Fibroblast of upper back skin (primary cell): ENCODE measurements at places on chromosomes 6 and 20.

DNA sequence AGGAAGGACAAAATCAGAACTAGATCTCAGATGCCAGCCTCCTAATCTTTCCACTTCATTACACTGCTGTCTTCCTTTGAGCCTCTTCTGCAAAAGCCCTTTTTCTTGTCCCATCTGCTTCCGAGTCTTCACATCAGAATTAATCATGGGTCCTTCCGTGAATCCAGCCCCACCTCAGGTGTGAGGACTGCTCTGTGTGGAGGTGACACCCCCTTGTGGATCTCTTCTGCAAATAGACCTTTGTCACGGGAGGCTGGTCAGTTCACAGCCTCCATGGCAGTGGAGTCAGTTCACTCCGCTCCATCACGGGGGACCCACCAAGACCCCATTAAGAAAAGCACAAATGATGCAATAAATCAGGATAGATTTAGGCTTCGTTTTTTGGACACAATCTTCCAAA lies 171.1 kb downstream of the ADAT2 start:
- DNase-seq: peak; percentile 42

GRCh38 chr6:102742754-102743356 lies 1349.3 kb downstream of the GRIK2 start:
- DNase-seq: peak; percentile 16

- no peak for DNase-seq
These were observed 97.1 kb upstream of the PRDM1 start for GRCh38 chr6:105988812-105989577.

DNA sequence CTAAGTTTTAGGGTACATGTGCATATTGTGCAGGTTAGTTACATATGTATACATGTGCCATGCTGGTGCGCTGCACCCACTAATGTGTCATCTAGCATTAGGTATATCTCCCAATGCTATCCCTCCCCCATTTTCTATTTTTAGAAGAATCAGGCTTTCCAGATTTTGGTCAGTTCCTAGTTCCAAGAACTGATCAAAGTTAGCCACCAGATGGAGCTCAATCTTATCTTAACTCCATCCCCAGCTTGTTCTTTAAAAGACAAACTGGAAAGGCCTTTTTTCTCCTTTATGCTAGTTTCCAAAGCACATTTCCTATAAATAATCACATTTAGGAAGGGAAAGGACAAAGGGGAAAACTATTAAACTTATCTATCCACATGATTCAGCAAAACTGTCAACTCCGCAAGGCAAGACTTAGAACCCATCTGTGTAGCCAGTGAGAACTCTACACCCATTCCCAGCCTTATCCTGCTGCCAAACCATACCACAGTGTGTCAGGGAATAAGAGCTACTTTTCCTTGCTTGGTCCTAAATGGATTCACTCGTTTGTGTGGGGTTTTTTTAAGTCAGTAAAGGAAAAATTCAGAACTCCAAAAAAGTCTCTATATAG lies 22.8 kb upstream of the KHDC1 start:
- DNase-seq: peak; percentile 67

DNA sequence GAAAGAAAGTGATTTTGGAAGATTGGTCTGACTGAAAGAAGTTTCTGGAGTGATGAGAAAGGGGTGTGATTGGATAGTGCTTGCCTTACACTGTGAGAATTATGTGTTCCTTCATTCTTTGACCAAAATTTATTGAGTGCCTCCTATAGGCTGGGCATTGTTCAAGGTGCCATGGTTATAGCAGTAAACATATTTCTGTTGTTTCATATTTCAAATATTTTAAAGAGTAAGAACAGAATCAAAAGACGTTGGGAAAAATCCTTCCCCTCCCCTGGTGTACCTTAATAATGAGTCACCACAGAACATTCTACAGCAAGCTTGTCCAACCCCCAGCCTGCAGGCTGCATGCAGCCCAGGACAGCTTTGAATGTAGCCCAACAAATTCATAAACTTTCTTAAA lies 78.6 kb downstream of the GCLC start:
- DNase-seq: peak; percentile 34

GRCh38 chr6:126381498-126381897 lies 41.6 kb downstream of the CENPW start:
- no peak for DNase-seq

- DNase-seq: no peak
These were observed 42.5 kb downstream of the CPXM1 start for GRCh38 chr20:2757969-2758368.

DNA sequence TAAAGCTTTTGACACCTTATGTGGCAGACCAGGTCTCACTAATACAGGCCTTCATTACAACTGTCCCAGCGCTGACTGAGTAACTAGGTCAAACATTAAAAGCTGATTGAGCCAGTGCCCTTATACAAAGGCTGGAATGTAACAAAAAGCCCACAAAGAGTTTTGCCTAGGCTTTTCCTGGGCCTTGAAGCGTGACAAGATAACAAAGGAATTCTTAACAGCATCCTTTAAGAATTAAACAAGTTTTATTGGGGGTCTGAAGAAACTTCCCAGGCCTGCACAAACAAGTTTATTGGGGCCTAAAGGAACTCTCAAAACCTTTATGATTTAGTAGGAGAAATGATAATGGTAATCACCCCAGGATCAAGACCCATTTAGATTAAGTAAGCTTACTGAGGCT lies 267.6 kb upstream of the FAM83B start:
- peak; percentile 30 for DNase-seq

GRCh38 chr6:36025260-36025931 lies 955 bp upstream of the SLC26A8 start:
- peak; percentile 25 for DNase-seq

GRCh38 chr6:168309997-168310396 lies 9.6 kb downstream of the DACT2 start:
- no peak for DNase-seq

DNA sequence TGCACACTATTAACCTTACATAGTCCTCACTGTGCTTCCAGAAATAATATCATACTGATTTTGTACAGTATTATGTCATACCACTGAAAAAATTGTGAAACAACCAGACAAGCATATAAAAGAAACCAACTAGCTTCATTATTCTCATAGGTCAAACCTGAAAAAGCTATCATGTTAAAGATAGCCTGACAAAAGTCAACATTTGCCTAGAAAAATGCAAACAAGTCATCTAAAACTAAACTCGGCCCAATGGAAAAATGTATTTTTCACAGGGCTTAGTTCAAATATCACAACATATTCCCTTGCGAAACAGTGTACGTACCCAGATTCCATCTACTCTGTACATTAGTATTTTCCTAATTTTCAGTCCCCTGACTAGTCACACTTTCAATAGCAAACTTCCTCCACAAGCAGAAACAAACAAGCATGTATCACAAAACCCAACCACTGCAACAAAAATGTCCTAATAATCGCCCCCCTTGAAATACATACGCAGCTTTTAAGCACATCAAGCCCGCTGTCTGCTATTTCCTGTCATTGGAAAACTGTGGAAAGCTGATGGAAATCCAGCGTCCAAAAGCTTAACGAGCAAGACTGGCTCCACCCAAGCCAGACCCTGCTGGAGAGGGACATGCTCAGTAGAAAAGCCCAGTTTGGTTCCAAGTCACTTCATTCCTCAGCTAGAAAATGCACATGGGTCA lies 93.1 kb downstream of the EPB41L2 start:
- DNase-seq: peak; percentile 64
